T-helper 2 cell treated with Interferon-gamma antibody and Interleukin-4, amounts not matched to agents 5 μg/mL and 100 μg/mL, for 36 hours (primary cell): ENCODE measurements at places on chromosomes 13 and 19.

DNA sequence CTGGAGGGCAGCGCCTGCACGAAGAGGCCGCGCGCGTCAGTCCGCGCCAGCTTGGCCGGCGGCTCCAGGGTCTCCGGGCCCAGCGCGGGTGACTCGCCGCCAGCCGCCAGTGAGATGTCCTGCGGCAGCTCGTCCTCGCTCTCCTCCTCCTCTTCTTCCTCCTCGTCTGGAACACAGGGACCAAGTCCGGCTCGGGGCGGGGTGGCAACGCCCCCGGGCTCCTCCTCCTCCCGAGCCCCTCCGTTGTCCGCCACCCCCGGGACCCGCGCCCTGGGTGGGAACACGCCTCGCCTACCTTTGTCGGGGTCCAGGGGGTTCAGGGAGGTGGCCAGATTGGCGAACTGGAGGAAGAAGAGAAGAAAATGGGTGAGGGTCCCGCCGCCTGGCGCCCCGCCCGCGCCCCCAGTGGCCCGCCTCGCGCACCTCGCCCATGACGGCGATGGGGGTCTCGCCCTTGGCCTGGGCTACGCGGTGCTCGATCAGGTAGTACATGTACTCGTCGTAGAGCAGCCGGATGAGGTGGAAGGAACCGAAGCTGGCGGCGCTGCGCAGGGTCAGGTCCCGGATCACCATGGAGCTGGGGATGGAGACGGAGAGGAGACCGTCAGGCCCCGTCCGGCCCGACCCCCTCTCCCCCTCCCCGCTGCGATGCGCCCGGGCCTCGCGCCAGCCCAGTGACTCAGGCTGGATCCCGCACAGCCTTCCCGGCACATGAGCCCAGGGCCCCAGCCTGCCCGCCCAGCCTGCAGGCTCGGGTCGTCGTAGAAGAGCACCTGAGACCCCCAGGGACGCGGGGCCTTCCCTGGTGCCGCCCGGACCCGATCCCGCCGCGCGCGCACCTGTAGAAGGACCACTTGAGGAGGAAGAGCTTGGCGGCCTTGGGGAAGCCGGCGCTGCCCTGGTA is 10.6 kb downstream of the DCAF15 start:
- no peak for DNase-seq
- no peaks in the 10 kb centered on the region for H3K27me3 ChIP-seq
- H3K4me1 ChIP-seq = no peaks in the 10 kb centered on the region
- no peak overlapping the region for H3K27ac ChIP-seq
- H3K36me3 ChIP-seq = peaks cover 23% of the 10 kb centered on the region

- H3K4me3 ChIP-seq = no peak overlapping the region
- no peaks in the 10 kb centered on the region for H3K27me3 ChIP-seq
- H3K4me1 ChIP-seq = no peaks in the 10 kb centered on the region
Measured at GRCh38 chr19:15396436-15396835, 16.8 kb upstream of the AKAP8 start.

GRCh38 chr13:33355201-33355895 is 69.8 kb upstream of the STARD13 start:
- no peak for DNase-seq
- no peaks in the 10 kb centered on the region for H3K36me3 ChIP-seq
- H3K27me3 ChIP-seq = peaks cover 38% of the 10 kb centered on the region
- H3K27ac ChIP-seq = no peak overlapping the region
- peaks cover 1% of the 10 kb centered on the region for H3K4me1 ChIP-seq

DNA sequence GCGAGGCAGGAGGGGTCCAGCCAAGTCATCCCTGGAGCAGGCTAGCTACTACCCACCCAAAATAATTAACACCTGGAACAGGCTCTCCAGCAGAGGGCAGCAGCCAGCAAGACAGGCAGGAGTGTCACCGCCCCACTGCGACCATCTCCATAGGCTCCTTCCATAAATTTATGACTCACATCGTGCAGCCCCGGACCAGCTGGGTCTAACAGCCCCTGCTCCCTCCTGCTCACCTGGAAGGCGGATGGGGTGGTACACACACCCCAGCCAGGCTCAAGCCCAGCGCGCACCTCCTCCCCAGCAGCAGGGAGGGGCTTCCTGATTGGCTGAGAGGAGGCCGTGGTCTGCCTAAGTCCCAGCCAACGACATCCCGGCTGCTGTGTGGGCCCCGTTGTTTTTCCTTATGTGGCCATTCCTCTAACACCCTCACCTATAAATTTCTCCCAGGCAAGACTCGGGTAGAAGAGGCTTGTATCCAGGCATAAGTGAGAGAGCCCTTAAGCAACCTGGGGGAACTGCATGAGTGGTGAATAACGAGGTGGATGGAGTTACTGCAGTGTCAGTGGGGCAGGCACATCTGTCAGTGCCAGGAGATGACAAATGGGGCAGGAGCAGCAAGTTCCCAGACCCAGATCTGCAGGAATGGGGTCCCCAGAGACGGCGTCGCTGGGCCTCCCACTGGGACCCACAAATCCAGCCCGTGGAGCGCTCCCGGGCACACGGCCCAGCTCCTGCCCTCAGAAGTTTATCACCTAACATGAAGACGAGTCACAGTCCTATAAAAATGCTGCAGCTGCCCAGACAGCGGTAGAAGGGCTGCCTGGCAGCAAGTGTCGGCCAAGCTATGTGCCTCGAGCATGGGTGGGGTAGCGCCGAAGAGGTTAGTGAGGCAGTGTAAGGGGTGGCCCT is 43.1 kb downstream of the CEBPG start:
- no peaks in the 10 kb centered on the region for H3K27me3 ChIP-seq
- H3K4me3 ChIP-seq = peak overlapping the region; percentile 54
- H3K4me1 ChIP-seq = peaks cover 1% of the 10 kb centered on the region
- H3K36me3 ChIP-seq = no peaks in the 10 kb centered on the region
- no peak overlapping the region for H3K27ac ChIP-seq

- H3K27me3 ChIP-seq = no peaks in the 10 kb centered on the region
- H3K27ac ChIP-seq = no peak within 1 kb of the TSS
- H3K4me1 ChIP-seq = no peaks in the 10 kb centered on the region
Measured at GRCh38 chr19:15672580-15673175, at the start of gene CYP4F12. TSS of gene CYP4F12 (plus strand) at chr19:15673087. CDS start at chr19:15673530, 443 bp downstream.

GRCh38 chr13:87172166-87172835 is 498.9 kb upstream of the SLITRK5 start:
- H3K36me3 ChIP-seq = no peaks in the 10 kb centered on the region
- DNase-seq = no peak
- no peak overlapping the region for H3K4me3 ChIP-seq
- no peaks in the 10 kb centered on the region for H3K4me1 ChIP-seq
- no peaks in the 10 kb centered on the region for H3K27me3 ChIP-seq

GRCh38 chr19:50358483-50359327 is 6.7 kb downstream of the NAPSA start:
- peak; percentile 82 for DNase-seq
- H3K4me3 ChIP-seq = peak overlapping the region; percentile 92
- H3K27me3 ChIP-seq = no peaks in the 10 kb centered on the region
- H3K4me1 ChIP-seq = peaks cover 40% of the 10 kb centered on the region

GRCh38 chr19:39684267-39684666 is 20.0 kb upstream of the LGALS14 start:
- peaks cover 19% of the 10 kb centered on the region for H3K4me1 ChIP-seq
- no peak overlapping the region for H3K27ac ChIP-seq
- no peak for DNase-seq
- peaks cover 4% of the 10 kb centered on the region for H3K27me3 ChIP-seq
- peaks cover 3% of the 10 kb centered on the region for H3K36me3 ChIP-seq

GRCh38 chr13:110774051-110774450 is 60.6 kb downstream of the ING1 start:
- no peak overlapping the region for H3K27ac ChIP-seq
- H3K27me3 ChIP-seq = peaks cover 15% of the 10 kb centered on the region
- no peak overlapping the region for H3K4me3 ChIP-seq
- no peaks in the 10 kb centered on the region for H3K4me1 ChIP-seq
- H3K36me3 ChIP-seq = no peaks in the 10 kb centered on the region

DNA sequence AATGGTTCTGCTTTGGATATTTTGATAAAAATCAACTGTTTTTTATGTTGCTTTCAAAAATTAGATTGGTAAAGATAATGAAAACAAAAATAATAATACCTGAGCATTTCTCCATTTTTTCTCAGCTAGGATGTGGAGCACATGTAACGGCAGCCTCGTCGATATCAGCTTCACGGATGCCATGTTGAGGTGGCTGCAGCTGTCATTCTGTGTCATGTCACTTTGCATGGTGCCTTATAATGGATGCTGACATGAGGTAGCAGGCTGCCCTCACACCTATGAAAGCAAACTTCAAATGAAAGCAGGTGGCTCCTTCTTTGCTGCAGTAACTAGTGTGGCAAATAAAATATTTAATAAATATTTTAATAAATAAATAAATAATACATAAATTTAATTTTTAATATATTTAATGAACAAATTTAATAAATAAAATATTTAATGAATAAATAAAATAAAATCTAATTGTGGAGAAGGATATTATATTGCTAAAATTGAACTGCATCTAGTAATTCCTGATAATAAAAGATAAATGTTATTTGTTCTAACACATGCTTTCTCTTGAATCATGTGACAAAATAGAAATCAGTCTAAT is 955.7 kb upstream of the SLC10A2 start:
- no peak overlapping the region for H3K4me3 ChIP-seq
- no peak for DNase-seq
- no peaks in the 10 kb centered on the region for H3K27me3 ChIP-seq
- no peaks in the 10 kb centered on the region for H3K4me1 ChIP-seq
- no peak overlapping the region for H3K27ac ChIP-seq

GRCh38 chr19:17615889-17616685 is 60.6 kb downstream of the COLGALT1 start:
- peak overlapping the region; percentile 5 for H3K4me3 ChIP-seq
- DNase-seq = no peak
- no peaks in the 10 kb centered on the region for H3K4me1 ChIP-seq

DNA sequence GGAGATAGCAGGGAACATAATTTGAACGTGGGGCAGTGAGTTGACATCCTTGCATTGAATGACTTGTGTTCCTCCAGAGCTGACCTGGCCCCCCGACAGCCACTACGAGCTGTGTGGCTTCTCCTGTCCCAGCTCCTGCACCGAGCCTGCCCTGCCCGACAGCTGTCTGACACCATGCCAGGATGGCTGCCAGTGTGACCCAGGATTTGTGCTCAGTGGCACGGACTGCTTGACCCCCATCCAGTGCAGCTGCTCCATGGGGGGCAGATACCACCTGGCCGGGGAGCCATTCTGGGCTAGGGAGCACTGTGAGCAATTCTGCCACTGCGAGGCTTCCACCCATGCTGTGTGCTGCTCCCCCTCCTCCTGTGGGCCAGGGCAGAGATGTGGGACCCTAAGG is 29.2 kb upstream of the FXYD3 start:
- DNase-seq = no peak
- no peaks in the 10 kb centered on the region for H3K4me1 ChIP-seq
- no peak overlapping the region for H3K4me3 ChIP-seq
- peaks cover 2% of the 10 kb centered on the region for H3K27me3 ChIP-seq

- no peak overlapping the region for H3K27ac ChIP-seq
- H3K27me3 ChIP-seq = no peaks in the 10 kb centered on the region
- H3K36me3 ChIP-seq = no peaks in the 10 kb centered on the region
- H3K4me1 ChIP-seq = no peaks in the 10 kb centered on the region
- no peak for DNase-seq
- H3K4me3 ChIP-seq = no peak overlapping the region
Measured at GRCh38 chr13:26525528-26525927, 32.0 kb upstream of the WASF3 start.

GRCh38 chr19:4830768-4831265 is 695 bp downstream of the TICAM1 start:
- H3K27ac ChIP-seq = peak overlapping the region; percentile 91
- H3K4me3 ChIP-seq = peak overlapping the region; percentile 94
- no peaks in the 10 kb centered on the region for H3K27me3 ChIP-seq
- DNase-seq = no peak
- peaks cover 16% of the 10 kb centered on the region for H3K4me1 ChIP-seq

DNA sequence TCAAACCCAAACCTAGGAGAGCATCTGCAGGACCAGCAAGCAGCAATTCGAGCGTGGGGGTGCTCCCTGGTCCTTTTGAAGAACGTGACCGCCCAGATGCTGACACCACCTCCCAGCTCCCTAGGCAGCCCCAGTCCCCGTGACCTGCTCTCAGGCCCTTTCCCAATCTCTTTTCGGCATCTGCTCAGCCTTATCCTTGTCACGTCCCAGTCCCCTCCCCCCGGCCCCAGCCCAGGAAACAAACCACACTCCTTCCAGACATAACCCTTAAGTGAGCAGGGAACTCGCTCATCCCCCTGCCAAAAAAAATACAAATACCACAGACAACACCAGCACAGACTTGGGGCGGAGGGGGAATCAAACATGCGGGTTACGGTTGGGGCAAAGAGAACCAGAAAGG is 3.3 kb downstream of the MLLT1 start:
- peak overlapping the region; percentile 14 for H3K4me3 ChIP-seq
- H3K27me3 ChIP-seq = no peaks in the 10 kb centered on the region
- peaks cover 30% of the 10 kb centered on the region for H3K4me1 ChIP-seq
- peaks cover 5% of the 10 kb centered on the region for H3K36me3 ChIP-seq
- no peak overlapping the region for H3K27ac ChIP-seq
